Fibroblast of villous mesenchyme (primary cell): ENCODE measurements at places on chromosomes 4 and X. TPM values are rescaled to one million over a fixed set of nuclear protein-coding genes. Genes with fewer than 3 reads are reported as not detected.
A peak's percentile ranks its signal among the peaks of the same experiment; 100 is the strongest.

DNA sequence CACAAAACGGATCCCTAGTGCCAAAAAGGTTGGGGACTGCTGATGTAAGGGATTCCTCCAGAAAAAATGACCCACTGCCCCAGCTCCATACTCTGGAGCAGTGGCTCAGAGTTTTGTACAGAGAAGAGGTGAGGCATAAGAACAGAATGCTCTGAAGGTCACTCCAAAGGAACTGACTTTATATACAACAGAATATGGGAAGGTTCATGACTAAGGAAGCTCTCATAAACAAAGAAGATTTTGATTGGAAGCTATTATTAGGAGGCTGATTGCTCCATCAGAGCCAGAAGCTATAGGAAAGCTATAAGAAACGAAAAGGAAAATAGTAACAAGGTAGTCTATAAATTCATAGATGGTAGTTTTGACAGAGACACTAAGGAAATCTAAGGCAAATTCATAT is 203.1 kb downstream of the SLC7A11 start:
- DNase-seq = peak; percentile 62

DNA sequence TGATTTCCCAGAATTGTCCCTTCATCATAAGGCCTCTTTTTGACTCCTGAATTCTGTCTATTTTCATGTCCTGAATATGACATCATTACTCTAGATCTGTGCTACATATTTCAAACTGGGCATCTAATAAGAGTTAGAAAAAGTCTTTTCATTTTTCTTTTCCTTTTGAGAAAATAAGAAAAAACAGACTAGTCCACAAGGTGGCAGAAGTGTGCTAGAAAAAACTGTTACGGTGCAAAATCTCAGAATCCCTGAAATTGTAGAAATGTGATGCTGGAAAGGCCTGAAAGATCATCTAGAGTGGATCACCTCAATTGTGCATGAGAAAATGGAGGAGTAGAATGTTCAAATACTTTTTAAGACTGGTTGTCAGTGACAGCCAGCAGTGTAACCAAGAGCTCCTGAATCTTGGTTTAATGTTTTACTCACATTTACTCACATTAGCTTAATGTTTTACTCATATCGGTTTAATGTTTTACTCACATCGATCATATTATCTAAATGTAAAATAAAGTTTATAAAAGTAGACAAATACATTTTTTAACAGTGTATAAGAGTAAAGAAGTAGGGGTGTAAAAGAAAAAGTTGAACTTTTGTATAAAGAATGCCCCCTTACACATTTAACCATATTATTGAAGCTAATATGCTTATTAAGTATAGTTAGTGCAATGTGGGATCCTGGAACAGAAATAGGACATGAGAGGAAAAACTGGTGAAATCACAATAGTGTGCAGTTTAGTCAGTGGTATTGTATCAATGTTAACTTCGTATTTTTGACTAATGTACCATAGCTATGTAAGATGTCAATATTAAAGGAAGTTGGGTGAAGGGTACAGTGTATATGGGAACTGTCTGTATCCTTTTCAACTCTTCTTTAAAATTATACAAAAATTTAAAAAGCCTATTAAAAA is 15.2 kb downstream of the ASB11 start:
- DNase-seq = peak; percentile 21

DNA sequence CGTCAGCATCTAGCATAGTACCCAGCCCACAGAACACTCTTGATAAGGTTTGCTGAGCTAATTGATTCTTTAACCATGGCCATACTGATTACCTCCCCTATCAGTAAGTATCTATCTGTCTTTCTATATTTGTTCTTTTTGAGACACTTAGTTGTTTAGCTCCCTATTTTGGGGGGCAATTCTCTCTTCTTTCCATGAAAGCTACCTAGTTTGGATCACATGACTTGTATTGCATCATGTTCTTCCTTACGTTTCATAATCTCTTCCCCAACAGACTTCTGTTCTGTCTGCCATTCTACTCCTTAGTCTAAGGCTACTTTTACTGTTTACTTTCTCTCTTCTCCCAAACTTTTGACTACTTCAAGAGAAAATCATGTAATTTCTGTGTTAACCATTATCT is 39.0 kb downstream of the TBC1D19 start:
- DNase-seq = no peak

DNA sequence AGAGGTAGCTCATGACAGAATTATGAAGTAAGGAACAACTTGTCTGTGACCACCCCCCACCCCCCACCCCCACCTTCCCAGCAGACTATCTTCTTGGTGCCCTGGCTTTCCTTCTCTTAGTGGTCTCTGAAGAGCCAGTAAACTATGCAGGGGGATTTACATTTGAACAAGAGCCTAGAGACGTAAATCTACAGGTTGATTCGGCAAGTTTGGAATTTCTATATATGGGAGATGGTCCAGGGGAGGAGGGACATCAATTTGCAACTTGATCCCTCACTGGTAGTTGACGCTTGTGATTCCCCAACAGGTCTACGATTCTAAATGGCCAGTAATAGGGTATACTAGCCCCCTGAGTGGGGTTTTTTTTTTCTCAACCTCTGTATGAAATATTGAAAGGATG is 36.7 kb downstream of the IL13RA1 start:
- no peak for DNase-seq

RBM3 gene
- 121 and 348 TPM in 2 replicates for total RNA-seq

ZCCHC4 gene
- total RNA-seq = 11.0 and 15.1 TPM in 2 replicates

TMSB15A gene
- 1.7 and 3.9 TPM in 2 replicates for total RNA-seq

PCDH10 gene
- total RNA-seq = 16.4 and 25.8 TPM in 2 replicates
